IMR-90 (cell line): ENCODE measurements at places on chromosomes 6 and 20. TPM values are rescaled to one million over a fixed set of nuclear protein-coding genes. Genes with fewer than 3 reads are reported as not detected.
A peak's percentile ranks its signal among the peaks of the same experiment; 100 is the strongest.

Gene BPIFB4
- not detected in 2 replicates for total RNA-seq

GRCh38 chr20:10360878-10361277 is 73.1 kb downstream of the MKKS start:
- no peaks in the 10 kb centered on the region; the same call in 1 of the 2 replicates for H3K27me3 ChIP-seq
- no peaks in the 10 kb centered on the region for H3K36me3 ChIP-seq
- no peak overlapping the region for H3K27ac ChIP-seq
- 0 out of 2 replicates have a peak, but pooled peaks cover 1% of the 10 kb centered on the region for H3K4me1 ChIP-seq
- DNase-seq = no peak
- H3K4me3 ChIP-seq = no peak overlapping the region

- H3K36me3 ChIP-seq = peaks cover 21% of the 10 kb centered on the region
- no peak overlapping the region for H3K27ac ChIP-seq
- DNase-seq = no peak
- no peak overlapping the region for H3K4me3 ChIP-seq
- peaks cover 4% of the 10 kb centered on the region; the same call in 1 of the 2 replicates for H3K4me1 ChIP-seq
Measured at GRCh38 chr20:3051385-3052019, 5.7 kb downstream of the MRPS26 start.

Gene BIRC7
- total RNA-seq = not detected in 2 replicates

Gene STX11
- 0.54 and 0.56 TPM in 2 replicates for total RNA-seq

DNA sequence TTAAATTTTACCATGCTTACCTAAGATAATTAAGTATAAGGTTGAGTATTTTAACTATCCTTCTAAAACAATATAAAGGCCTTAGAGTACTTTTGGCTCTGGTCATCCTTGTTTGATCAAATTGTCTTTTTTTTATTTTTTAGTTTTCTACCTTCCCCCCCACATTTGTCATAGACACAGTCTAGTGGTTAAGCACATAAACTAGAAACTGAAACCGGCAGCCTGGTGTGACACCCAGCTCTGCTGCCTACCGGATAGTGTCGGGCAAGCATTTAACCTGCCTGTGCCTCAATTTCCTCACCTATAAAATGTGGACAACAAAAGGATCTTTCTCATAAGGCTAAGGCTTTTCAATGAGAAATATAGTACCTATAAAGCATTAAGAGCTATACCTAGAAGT is 21.6 kb upstream of the TULP4 start:
- H3K36me3 ChIP-seq = peaks cover 2% of the 10 kb centered on the region; the same call in 1 of the 2 replicates
- peaks cover 3% of the 10 kb centered on the region for H3K4me1 ChIP-seq
- no peak overlapping the region for H3K4me3 ChIP-seq
- DNase-seq = no peak
- no peak overlapping the region for H3K27ac ChIP-seq

- H3K36me3 ChIP-seq = no peaks in the 10 kb centered on the region
- no peaks in the 10 kb centered on the region for H3K4me1 ChIP-seq
Measured at GRCh38 chr6:91575032-91575431, 988.2 kb upstream of the MAP3K7 start.

DNA sequence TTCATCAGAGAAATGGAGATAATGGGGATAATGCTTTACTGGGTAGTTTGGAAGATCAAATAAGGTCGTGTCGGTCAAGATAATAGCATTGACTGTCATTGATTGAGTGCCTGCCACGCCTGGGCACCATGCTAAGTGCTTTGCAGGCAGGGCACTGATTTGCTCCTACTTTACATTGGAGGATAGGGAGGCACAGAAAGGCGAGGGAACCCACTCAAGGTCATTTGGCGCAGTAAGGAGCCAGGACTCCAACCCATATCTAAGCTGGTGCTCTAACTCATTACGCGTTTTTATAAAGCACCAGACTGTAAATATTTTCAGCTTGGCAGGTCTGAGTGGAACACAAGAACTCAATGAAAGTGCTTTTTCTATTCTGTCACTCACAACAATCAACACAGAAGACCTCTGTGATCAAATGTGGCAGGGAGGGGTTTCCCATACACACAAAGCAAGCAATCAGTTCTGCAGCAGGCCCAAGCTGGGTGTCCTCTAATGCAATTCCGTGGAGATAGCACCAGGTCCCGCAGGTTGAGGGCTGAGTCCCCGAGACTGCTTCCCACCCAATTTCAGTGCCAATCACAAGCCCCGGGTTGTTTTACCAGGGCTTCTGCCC is 373.6 kb downstream of the CDH26 start:
- no peaks in the 10 kb centered on the region for H3K4me1 ChIP-seq
- H3K27me3 ChIP-seq = no peaks in the 10 kb centered on the region
- no peak overlapping the region for H3K27ac ChIP-seq
- no peaks in the 10 kb centered on the region for H3K36me3 ChIP-seq
- no peak for DNase-seq

DNA sequence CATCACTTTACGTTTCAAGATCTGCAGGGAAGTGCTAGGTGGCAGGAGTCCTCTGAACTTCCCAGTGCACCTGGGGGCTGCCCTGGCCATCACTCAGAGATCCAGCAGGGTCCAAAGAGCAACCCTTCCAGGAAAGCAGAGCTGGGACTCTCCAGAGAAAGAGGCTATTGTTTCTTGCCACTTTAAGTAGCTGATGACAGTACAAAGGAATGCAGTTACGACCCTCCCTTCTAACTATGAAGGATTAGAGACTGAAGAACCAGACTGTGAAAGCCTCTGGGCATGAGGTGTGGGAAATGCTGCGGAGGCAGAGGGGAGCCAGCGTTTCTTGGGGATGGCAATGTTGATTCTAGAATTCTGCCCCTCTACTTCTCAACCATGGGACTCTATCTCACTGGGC is 189.1 kb upstream of the SUPT3H start:
- DNase-seq = peak; percentile 41
- H3K36me3 ChIP-seq = no peaks in the 10 kb centered on the region
- no peak overlapping the region for H3K27ac ChIP-seq
- H3K4me1 ChIP-seq = no peaks in the 10 kb centered on the region
- no peaks in the 10 kb centered on the region for H3K27me3 ChIP-seq

GRCh38 chr6:169978615-169979161 is 227.3 kb downstream of the ERMARD start:
- H3K36me3 ChIP-seq = no peaks in the 10 kb centered on the region
- H3K4me1 ChIP-seq = no peaks in the 10 kb centered on the region
- H3K4me3 ChIP-seq = no peak overlapping the region
- no peaks in the 10 kb centered on the region for H3K27me3 ChIP-seq
- DNase-seq = peak; percentile 15

DNA sequence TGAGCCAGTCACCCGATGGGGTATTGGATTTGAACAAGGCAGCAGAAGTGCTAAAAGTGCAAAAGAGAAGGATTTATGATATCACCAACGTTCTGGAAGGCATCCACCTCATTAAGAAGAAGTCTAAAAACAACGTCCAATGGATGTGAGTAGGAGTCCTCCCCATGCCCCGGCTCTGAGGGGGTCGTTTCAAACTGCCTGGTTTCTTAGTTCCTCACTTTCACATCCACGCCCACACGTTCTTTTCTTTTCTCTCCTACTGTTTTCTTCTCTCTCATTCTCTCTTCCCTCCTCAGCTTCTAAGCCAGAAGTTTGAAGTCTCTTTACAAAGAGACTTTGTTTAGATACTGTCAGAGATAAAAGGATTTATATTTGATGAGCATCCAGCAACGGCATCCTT is 53.0 kb upstream of the CDKAL1 start:
- peaks cover 18% of the 10 kb centered on the region for H3K36me3 ChIP-seq
- H3K27me3 ChIP-seq = no peaks in the 10 kb centered on the region
- no peak for DNase-seq
- H3K27ac ChIP-seq = no peak overlapping the region
- H3K4me1 ChIP-seq = no peaks in the 10 kb centered on the region

DNA sequence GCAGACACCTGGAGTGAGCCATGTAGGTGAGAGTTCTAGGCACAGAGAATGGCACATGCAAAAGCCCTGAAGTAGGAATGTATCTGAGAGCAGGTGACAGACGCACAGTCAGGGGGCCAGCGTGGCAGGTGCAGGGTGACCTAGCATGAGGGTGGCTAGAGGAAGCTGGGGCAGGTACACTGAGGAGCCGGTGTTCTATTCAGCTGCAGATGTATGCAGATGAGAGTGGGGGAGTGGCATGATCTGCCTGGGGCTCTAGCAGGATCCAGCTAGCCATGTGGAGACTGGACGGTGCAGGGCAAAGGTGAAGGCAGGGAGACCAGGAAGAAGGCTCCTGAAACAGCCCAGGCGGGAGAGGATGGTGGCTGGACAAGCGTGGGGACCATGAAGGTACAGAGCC is 10.7 kb downstream of the PEDS1 start:
- H3K27ac ChIP-seq = no peak overlapping the region
- no peak for DNase-seq
- no peaks in the 10 kb centered on the region for H3K27me3 ChIP-seq
- peaks cover 56% of the 10 kb centered on the region for H3K36me3 ChIP-seq
- peaks cover 31% of the 10 kb centered on the region for H3K4me1 ChIP-seq

Gene SIRPD
- total RNA-seq = not detected in 2 replicates

Gene GPX5
- total RNA-seq = not detected in 2 replicates

DNA sequence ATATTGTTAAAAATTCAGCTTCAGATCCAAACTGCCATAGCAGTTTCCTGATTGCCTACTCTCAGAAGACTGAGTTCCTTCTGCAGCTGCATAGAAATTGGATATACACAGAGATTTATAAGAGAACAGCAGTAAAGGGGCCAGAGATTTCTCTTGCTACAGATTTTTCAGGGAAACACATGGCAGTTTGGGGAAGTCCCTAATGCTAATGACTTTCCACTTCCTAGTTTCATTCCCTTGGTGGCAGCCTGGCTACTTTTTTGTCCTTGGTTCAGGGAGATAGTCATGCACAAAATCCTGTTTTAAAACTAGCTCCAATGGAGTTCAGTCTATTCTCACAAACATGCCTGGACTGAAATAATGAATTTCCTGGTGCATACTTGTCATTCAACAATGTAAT is 125.3 kb upstream of the PLCB4 start:
- H3K36me3 ChIP-seq = no peaks in the 10 kb centered on the region
- no peak overlapping the region for H3K4me3 ChIP-seq
- H3K27ac ChIP-seq = no peak overlapping the region
- no peaks in the 10 kb centered on the region for H3K4me1 ChIP-seq
- no peak for DNase-seq
- no peaks in the 10 kb centered on the region; the same call in 1 of the 2 replicates for H3K27me3 ChIP-seq

DNA sequence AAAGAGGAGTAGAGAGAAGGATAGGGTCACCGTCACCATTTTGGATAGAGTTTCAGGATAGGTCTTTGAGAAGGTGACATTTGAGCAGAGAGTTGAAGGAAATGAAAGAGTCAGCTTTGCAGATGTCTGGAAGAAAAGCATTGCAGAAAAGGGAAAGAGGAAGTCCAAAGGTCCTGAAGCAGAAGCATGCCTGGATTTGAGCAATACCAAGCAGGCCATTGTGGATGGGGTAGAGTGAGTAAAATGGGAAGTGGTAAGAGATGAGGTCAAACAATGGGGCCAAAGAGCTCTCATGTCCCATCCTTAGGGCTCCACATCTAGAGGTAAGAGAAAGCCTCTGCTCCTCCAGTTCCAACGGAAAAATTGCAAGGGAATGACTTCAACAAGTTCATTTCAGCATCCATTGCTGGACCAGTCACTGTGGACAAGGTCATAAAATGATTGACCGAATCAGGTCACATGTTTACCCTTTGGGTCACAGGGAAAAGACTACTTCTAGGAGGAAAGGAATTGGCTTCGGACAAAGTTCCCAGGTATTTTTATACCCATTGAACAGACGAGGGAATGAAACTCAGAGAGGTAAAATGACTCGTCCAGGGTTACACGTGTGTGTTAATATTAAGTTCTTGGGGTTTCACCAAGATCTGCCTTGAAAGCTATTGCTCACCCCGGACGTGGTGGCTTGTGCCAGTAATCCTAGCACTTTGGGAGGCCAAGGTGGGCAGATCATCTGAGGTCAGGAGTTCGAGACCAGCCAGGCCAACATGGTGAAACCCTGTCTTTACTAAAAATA is 6.6 kb upstream of the SAMHD1 start:
- peaks cover 2% of the 10 kb centered on the region; the same call in 1 of the 2 replicates for H3K4me1 ChIP-seq
- H3K4me3 ChIP-seq = no peak overlapping the region
- no peak for DNase-seq
- H3K27ac ChIP-seq = no peak overlapping the region
- no peaks in the 10 kb centered on the region for H3K36me3 ChIP-seq

DNA sequence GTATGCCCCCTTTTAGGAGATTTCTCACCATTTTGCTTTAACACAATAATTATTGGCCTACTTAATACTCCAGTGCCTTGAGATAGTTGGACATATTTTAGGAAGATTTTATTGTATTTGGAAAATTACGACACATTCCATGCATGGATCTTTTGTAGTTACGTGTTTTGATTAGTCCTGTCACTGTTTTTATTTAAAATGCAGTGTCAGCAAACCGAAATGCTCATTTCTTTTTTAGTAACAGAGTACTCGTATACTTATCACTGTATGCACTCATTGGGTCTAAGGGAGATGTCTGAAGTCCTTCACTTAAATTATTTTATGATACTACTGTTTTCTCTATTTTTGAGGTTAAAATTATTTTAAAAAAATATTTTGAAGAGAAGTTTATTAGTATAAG is 153.8 kb downstream of the QKI start:
- H3K4me3 ChIP-seq = no peak overlapping the region
- no peak overlapping the region for H3K27ac ChIP-seq
- peaks cover 15% of the 10 kb centered on the region for H3K36me3 ChIP-seq
- DNase-seq = no peak

GRCh38 chr20:9761476-9761875 is 77.4 kb downstream of the PAK5 start:
- H3K27me3 ChIP-seq = no peaks in the 10 kb centered on the region
- H3K4me1 ChIP-seq = no peaks in the 10 kb centered on the region
- H3K27ac ChIP-seq = no peak overlapping the region
- no peak for DNase-seq
- H3K36me3 ChIP-seq = no peaks in the 10 kb centered on the region
- H3K4me3 ChIP-seq = no peak overlapping the region

DNA sequence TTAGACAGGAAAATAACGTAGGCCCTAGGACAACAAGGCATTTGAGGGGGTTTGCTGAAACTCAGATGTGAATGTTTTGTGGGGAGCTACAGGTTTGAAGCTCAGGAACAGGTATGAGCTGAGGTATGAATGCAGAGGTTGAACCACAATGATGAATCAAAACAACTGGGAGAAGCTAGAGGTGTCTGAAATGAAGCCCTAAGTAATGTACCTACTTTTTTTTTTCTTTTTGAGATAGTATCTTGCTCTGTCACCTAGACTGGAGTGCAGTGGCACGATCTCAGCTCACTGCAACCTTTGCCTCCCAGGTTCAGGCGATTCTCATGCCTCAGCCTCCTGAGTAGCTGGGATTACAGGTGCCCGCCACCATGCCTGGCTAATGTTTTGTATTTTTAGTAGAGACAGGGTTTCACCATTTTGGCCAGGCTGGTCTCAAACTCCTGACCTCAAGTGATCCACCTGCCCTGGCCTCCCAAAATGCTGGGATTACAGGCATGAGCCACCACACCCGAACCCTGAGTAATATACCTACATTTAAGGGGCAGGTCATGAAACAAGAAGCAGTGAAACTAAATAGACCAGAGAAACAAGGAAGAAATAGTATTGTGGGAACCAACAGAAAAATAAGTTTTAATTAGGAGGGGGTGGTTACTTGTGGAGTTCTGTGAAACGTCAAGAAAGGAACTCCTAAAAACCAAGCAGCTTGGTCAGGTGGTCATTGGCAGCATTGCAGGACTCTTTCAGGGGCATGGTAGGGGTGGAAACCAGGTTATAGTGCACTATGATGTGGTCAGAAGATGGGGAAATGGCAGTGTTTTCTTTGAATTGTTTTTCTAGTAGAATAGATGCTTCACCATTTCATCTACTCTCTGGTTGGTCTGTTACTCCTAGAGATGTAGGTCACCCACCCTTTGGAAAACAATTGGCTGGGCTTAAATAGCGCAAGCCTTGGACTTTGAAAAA is 138.1 kb downstream of the CD164 start:
- DNase-seq = no peak
- H3K36me3 ChIP-seq = no peaks in the 10 kb centered on the region
- H3K27me3 ChIP-seq = no peaks in the 10 kb centered on the region
- no peaks in the 10 kb centered on the region for H3K4me1 ChIP-seq
- no peak overlapping the region for H3K4me3 ChIP-seq
- no peak overlapping the region for H3K27ac ChIP-seq
